ENCODE measurements at places on chromosomes 5 and 9.

DNA sequence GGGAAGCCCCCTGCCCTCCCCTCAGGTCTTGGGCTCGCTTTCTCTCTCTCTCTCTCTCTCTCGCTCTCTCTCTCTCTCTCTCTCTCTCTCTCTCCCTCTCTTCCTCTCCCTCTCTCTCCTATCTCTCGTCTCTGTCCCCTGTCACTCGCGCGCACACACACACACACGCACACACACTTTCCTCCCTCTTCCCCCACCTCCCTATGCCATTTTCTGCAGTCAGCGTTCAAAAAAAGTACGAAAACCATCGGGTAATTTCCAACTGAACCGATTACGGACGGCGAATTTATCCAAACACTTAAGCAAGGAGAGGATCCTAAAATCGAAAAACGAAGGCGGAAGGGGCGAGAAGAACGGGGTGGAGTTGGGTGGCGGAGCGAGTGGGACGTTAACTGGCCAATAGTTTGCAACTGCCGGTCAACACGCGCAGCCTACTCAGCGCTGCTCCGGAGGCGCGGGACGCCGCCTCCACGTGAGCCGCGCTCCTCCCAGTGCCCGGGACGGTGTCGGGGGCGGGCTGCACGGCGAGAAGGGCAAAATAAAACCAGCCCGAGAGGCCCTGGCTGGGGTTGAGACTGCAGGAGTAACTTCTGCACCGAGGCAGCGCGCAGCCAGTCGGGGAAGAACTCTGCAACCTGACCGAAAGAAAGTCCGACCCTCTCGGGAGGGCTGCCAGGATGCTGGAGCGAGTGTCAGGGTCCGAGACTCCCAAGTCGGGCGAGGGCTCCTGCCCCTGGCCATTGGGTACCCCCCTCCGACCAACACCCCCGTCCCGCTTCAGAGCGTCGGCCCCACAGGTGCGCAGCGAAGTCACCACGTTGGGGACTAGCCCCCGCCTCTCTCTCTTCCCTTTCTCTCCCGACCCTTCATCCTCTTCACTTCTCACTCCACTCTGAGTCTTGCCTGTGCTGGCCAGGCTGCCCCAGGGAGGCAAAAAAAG, 24.9 kb upstream of the ELAVL2 start:
- DNase-seq: peak; percentile 7

GRCh38 chr9:133958756-133959155, 33.4 kb downstream of the VAV2 start:
- DNase-seq: no peak

DNA sequence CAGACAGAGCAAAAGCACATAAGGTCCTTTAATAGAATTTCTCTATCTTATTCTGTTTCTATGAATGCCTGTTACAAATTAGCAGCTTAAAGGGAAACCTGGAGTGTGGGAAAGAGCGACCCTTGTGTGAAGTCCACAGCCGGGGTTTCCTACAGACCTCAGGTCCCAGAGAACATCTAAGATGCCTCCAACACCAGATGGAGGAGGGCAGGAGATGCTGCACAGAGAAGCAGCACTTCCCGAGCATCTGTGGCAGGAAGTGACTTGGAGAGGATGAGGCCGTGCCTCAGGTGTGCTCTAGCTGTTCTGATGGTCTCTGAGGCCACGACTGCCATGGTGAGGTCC, 26.8 kb downstream of the IRF1 start:
- DNase-seq: no peak

DNA sequence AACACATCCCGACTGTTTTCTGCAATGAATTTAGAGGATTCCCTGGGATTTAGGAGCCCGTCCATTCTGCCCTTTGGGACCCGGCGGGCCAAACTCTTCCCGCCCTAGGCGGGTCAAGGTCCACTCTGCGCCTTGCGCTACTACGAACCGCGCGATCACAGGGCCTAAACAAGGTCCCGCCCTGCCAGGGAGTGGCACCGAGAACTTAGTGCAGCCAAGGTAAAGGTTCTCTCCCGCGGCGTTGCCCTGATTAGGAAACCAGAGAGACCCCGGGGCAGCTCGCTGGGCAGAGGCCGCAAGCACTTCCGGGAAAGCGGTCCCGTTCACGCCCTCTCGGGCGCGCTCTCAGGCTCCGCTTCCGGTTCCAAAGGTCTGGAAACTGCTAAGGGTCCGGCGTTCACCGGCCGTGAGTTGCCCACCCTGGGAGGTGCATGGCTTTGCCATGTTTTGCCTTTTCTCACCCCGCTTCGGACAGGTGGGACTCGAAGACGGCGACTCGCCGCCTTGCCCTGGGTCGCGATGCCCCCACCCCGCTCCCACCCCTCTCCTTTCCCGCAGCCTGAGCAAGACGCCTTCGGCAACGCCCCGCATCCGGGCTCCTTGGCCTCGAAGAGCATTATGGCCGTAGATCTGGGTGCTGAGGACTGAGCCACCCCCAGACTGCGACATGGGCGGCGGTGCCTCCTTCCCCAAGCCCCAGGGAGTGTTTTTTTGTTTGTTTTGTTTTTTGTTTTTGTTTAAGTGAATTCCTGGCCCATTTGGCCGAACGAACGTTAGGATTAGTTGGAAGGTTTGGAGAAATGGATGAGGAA, 23.4 kb downstream of the HNRNPK start:
- DNase-seq: peak; percentile 33

DNA sequence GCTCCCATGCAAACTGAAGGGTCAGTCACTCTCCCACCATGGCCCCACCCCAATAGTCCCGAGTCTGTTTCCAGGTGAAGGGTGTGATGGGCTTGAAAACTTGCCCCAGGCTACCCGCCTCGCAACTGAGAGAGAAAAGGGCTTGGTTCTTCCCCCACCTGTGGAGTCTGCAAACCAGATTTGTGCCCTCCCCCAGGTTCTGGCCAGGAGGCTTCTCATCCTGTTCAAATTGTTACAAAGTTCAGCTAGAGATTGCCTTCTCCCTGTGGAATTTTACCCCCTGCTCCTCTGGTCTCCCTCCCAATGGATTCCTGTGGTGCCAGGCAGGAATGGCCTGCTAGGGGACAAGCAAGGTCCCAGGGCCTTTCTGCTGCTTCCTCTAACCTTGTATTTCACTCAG, 93.1 kb upstream of the ACO1 start:
- DNase-seq: no peak

DNA sequence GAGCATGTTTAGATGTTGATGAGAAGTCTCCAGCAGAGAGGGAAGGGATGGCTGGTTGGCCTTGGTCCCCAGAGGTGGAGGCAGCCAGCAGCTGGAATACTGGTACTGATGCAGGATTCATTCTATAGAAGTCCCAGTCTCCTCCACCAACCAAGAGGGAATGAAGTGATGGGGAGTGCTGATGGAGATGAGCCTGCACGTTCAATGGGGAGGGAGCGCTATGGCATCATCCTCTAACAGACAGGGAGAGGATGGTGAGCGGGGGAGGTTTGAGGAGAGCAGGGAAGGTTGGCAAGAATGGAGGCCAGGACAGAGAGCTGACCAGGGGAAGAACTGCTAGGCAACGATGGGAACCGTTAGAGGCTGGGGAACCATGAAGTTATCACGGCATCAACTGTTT, 159.8 kb upstream of the MVB12B start:
- DNase-seq: no peak

- DNase-seq: no peak
These were observed 52.9 kb upstream of the ANGPTL2 start for GRCh38 chr9:127175319-127175715.

- DNase-seq: peak; percentile 94
These were observed 1.1 kb downstream of the IL4 start for GRCh38 chr5:132674671-132675506.

DNA sequence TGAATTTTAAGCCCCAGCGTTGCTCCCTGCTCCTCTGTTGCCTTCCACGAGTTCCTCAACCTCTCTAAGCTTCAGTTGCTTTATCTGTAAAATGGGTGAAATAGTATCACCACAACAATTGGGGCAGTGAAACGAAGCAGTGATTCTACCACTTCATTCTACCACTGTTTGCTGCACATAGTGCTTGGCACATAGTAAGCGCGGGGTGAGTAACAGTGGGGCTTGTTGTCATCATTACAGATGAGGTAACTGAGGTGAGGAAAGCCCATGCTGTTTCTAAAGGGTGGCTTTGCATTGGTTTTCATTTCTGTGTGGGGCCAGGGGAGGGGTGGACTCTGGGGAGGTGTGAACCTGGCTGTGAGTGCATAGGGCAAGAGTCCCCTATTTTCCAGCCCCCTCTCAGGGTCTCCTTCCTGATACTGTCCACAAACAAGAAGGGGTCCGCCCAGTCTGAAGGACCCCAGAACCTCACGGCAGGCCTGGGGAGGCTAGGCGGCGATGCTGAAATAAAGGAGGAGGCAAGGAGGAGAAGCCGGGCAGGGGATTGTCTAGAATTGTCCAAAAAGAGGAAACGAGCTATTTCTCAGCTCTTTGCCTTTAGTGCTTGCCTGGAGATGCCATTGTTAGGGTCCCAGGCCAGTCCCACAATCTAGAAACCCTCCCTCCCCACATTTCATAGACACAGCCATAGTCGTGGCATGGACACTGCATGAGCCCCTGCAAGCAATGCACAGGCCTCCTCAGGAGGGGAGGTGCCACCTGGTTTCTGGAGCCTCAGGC, 65.6 kb downstream of the IL6ST start:
- no peak for DNase-seq

GRCh38 chr9:13806714-13807113, 507.2 kb downstream of the NFIB start:
- no peak for DNase-seq

- peak; percentile 0 for DNase-seq
These were observed 404.4 kb downstream of the ICE1 start for GRCh38 chr5:5826911-5827310.

DNA sequence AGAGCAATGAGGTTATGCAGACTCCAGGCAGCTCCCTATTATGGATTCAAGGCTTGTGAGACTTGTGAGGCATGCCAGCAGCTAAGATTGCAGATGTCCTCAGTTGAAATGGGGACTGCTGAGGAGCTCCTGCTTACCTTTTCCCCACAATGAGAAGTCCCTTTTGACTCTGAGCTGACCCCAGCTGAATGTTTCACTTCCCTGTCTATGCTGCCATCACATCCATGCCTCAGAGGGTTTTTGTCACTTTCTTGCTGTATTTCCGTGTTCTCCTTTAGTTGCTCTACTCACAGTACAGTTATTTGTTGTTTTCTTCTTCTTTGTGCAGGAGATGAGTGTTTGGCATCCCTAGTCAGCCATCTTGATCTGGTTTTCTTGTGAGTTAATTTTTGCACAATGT, 18.8 kb upstream of the OR2S2 start:
- no peak for DNase-seq

GRCh38 chr5:137954131-137954879, 65.0 kb downstream of the PKD2L2 start:
- peak; percentile 97 for DNase-seq

GRCh38 chr5:147068998-147069397, 165.8 kb upstream of the STK32A start:
- no peak for DNase-seq

DNA sequence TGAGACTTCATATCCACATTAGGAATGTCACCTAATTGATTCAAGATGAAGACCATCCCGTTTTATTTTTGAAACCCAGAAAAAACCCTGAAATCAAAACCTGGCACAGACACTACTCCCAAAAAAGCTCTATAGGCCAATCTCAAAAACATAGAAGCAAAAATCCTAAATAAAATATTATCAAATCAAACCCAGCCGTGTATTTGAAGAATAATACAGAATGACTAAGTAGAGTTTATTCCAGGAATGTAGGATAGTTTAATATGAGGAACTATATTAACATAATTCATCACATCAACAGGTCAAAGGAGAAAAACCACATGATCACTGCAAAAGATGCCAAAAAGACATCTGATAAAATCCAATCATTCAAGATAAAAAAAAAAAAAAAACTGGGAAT, 167.1 kb downstream of the ACTL7B start:
- DNase-seq: no peak

GRCh38 chr9:72140586-72140985, 8.7 kb upstream of the GDA start:
- no peak for DNase-seq

DNA sequence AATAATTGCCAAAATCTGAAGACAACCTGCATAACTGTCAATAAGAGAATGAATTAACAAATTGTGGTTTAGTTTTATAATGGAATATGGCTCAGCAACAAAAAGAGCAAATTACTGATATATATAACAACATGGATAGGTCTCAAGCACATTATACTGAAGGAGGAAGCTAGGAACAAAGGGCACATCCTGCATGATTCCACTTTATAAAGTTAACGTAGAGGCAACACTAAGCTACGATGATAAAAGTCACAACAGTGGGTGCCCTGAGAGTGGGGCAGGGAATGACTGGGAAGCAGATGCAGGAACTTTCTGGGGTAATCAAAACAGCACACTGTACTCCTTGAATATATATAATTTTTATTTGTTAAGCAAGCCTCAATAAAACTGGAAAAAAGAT, 165.2 kb downstream of the RMI1 start:
- DNase-seq: no peak

DNA sequence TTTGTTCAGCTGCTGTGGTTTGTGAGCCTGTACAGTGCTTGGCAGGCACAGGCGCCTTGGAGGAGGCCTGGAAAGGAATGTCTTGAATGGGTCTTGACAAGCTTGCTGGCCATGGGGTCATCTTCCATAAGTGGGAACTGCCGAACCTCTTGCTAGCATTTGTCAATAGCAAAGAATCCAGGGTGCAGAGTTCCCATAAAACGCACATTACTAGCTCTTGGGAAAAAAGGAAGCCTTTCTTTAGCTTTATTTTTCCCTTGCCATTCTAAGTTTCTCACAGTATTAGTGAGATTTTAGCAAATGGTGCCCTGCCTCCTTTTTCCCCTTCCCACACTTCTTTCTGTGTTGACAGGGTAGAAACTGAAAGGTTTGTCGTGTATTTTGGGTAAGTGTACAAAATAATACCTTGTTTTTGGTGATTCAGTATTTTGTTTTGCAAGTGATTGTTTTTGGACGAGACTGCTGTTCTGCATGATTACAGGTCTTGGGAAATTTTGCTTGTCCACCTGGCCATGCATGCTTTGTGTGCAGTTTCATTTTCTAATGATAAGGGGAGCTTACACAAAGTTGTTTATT, 82.0 kb downstream of the ADGRV1 start:
- no peak for DNase-seq

GRCh38 chr5:124963236-124963919, 216.9 kb upstream of the ZNF608 start:
- DNase-seq: peak; percentile 93

DNA sequence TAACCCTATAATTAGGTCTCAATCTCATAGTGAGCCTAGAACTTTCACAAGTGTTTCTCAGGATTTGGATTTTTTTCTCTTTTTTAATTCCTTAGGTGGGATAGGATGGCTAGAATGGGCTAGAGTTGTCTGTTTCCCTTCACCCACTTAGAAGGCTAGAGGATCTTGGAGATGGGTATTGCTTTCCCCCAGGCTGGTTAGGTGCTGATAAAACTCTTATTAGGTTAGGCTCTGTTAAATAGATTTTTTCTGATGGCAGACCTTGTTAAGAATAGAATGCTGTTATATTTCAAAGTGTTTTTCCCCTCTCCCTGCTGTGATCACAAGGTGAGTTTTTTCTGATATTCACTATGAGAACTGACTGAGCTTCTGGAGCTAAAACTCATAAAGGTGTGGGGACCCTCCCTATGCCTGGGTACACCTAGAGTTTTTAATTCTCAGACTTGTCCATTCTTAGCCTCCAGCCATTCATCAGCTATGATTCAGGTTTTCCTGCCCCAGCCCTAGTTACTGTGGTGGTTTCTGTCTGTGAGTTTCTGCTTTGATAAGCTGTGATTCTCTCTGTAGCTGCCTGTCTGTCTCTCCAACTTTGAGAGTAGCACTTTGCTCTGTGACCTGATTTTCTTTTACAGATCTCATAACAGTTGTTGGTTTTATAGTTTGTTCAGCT, 132.4 kb downstream of the HACD4 start:
- DNase-seq: peak; percentile 9
